Cardiac muscle cell (in vitro differentiated cells and primary cell): ENCODE measurements at places on chromosomes 11 and 22. TPM values are rescaled to one million over a fixed set of nuclear protein-coding genes. Genes with fewer than 3 reads are reported as not detected.

TMPRSS4 gene
- not detected in 2 replicates for total RNA-seq

- no peak for DNase-seq
Observed at GRCh38 chr11:111378861-111379601, at the start of gene POU2AF1. Gene POU2AF1, minus strand, starts transcription at chr11:111379275. Its CDS starts 98 bp downstream, at chr11:111379177.

GRIA4 gene
- total RNA-seq = 14.8 and 36.6 TPM in 2 replicates

DNA sequence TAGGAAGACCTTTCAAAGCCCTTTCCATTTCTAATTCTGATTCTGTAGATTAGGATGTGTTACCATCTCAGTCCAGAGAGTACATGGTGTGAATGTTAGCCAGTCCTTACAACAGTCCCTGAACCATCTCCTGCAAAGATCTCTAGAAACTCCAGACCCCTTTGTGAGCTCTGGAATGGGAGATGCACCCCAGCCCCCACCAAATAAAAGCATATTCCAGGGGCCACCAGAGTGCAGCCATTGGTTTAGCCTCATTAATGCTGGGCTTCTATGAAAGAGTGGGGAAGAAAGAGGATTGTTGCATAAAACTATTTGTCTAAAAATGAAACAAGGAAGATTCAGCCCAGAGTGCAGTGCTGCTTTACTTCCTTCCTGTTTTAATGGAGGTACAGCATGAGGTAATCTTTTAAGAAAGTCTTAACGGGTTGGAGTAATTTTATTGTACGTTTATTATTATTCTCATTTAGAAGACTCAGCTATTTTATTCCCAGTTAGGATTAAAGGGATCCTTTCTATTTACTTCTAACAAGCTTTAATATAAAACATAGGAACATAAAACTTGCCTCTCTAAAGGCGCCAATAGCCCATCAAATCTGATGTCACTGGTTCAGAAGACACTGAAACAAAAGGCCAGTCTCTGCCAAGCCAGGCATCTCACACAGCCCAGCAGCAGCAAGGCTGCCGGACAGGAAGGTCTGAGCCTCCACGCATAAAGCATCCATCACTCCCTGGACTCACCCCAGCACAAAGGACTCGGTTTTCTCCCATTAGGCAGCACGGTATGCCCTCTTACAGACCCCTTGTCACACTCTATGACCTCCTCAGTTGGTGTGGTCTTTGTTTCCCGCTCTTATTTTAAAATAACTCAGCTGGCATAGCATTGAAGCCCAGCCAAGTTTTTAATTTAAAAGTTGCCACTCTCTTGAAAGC, 203.9 kb upstream of the BLID start:
- no peak for DNase-seq

GGTLC3 gene
- total RNA-seq = 1.2 TPM in 2 replicates

GRCh38 chr11:113138731-113139130, 175.7 kb upstream of the TTC12 start:
- no peak for DNase-seq

DNA sequence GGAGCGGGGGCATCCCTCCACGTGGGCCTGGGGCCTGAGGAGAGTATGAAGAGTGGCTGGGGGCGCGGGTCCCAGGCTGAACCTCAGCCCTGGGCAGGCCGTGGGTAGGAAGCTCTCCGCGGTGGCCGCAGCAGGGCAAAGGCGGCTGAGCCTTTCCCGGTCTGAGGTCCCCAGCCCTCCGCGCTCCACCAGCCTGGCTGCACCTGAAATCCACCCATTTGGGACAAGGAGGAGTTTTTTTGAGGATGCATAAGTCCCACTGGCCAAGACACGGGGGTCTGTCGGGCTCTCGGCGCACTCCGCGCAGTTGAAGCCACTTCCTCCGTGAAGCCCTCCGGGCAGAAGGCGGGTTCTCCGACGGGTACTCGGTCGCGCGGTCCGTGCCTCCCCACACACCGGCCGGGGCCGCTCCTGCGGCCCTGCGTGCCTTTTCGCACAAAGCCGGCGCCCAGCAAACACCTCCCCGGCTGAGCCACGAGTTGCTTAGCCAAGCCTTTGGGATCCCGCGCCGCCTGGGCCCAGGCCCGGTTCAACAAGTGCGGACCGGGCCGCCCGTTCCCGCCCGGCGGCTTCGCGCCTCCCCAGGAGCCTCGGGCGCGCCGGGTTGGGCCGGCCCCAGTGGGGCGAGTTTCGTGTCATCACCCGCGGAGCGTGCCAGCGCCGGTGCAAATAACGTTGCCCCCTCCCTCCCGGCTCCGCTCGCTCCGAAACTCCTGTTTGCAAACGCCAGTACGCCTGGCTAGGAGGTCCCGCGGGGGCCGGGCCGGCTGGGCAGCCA, 666 bp upstream of the OVOL1 start:
- no peak for DNase-seq

- DNase-seq = no peak
Observed at GRCh38 chr22:23520863-23521440, 59.1 kb downstream of the IGLL1 start.

- peak; percentile 60 for DNase-seq
Observed at GRCh38 chr22:31122532-31123291, at the start of gene INPP5J. Gene INPP5J, plus strand, starts transcription at chr22:31122966. Its CDS starts 49 bp downstream, at chr22:31123015.
